ENCODE measurements at places on chromosomes 6 and 20.

GRCh38 chr20:57260934-57261333 lies 5.5 kb downstream of the BMP7 start:
- no peak for DNase-seq

- no peak for DNase-seq
Measured at GRCh38 chr6:117156741-117157140, 108.6 kb upstream of the VGLL2 start.

GRCh38 chr6:167735951-167736288 lies 90.8 kb upstream of the AFDN start:
- DNase-seq: no peak

GRCh38 chr20:42749556-42749955 lies 440.1 kb downstream of the PTPRT start:
- DNase-seq: no peak
